ENCODE measurements at places on chromosomes 13 and 19.
A peak's percentile ranks its signal among the peaks of the same experiment; 100 is the strongest.

DNA sequence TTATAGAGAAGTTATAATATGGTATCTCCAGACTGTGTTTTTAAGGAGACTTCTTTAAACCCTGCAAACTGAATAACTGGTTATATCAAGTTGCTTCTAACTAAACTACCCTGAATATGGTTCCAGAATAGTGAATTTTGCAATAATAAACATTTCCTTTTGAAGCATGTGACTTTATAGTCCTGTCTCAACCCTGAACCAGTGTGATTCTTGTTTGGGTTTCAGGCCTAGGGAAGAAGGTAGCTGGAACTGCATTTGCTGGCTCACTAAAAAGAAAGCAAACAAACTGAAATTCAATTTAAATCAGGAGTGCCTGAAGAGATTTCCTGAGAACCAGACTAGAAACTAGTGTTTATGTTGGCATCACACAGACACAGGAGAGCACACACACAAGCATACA is 4.9 kb downstream of the ARHGEF7 start:
- no peak overlapping the region for H3K4me3 ChIP-seq
- peak overlapping the region; percentile 82 for H3K27ac ChIP-seq
- peaks cover 12% of the 10 kb centered on the region for H3K4me1 ChIP-seq
- H3K36me3 ChIP-seq = no peaks in the 10 kb centered on the region

DNA sequence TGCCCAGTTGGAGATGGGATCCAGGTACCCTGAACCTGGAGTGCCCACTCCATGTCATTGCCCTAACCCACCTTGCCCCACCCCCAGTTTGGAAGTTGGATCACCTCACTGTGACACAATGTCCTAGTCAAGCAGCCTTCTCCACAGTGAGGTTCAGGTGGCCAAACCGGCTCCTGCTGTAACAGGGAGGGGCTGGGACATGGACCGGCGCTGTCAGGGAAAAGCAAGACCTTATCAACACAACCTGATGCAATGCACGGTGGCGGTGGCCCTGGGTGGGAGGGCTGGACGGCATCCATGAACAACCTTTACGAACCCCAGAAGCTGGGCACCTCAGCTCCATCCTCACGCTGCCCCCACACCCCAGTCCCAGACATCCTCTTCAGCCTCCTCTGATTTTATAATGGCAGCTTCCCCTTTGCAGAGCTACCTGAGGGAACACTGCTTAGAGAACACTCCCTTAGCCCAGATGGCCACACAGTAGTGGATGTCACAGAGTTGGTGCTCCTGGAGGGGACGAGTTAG is 1.6 kb upstream of the KRTDAP start:
- H3K36me3 ChIP-seq = no peaks in the 10 kb centered on the region
- H3K4me1 ChIP-seq = no peaks in the 10 kb centered on the region
- H3K27ac ChIP-seq = no peak overlapping the region
- H3K4me3 ChIP-seq = no peak overlapping the region
- H3K27me3 ChIP-seq = peaks cover 5% of the 10 kb centered on the region

DNA sequence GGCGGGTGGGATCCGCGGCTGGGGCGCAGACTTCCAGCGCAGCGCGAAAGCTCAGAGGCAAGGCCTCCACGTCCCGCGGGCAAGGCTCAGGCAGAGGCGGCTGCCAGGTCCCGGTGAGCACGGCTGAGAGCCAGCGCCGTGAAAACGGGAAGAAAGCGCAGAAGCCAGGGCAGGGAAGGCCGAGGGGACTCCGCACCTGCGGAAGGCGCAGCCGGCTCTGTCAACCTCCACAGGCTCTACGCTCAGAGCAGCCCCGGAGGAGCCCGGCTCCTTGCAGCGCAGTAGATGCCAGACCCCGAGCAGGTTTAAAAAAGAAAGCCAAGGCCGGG is 131.0 kb downstream of the RNF17 start:
- H3K36me3 ChIP-seq = no peaks in the 10 kb centered on the region
- H3K27ac ChIP-seq = no peak overlapping the region
- DNase-seq = no peak
- no peak overlapping the region for H3K4me3 ChIP-seq
- H3K4me1 ChIP-seq = no peaks in the 10 kb centered on the region
- H3K27me3 ChIP-seq = no peaks in the 10 kb centered on the region

DNA sequence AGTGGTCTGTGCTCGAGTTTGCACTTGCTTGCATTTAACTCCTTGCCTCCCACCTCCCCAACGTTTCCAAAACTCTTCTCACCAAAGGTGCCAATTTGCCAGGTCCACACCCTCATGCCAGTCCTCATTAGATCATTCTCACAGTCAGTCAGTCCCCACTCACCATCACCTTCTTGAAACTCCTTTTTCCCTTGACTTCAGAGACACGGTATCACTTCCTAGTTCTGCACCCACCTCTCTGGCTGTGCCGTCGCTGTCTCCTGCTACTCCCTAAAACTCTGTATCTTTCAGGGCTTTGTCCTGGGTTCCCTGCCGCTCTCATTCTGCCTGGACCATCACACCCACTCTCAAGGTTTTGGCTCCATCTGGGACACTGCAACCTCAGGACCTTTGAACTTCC is 19.6 kb downstream of the OLFM2 start:
- peaks cover 4% of the 10 kb centered on the region for H3K4me1 ChIP-seq
- H3K36me3 ChIP-seq = no peaks in the 10 kb centered on the region
- DNase-seq = no peak
- no peak overlapping the region for H3K4me3 ChIP-seq

- no peaks in the 10 kb centered on the region for H3K27me3 ChIP-seq
- peaks cover 12% of the 10 kb centered on the region for H3K36me3 ChIP-seq
- H3K4me1 ChIP-seq = no peaks in the 10 kb centered on the region
- H3K27ac ChIP-seq = no peak overlapping the region
Measured at GRCh38 chr19:5016781-5017180, 47.9 kb downstream of the KDM4B start.

- no peaks in the 10 kb centered on the region for H3K27me3 ChIP-seq
- no peak overlapping the region for H3K4me3 ChIP-seq
- no peak for DNase-seq
- H3K4me1 ChIP-seq = no peaks in the 10 kb centered on the region
- H3K27ac ChIP-seq = no peak overlapping the region
Measured at GRCh38 chr13:41365631-41366030, 54.6 kb downstream of the NAA16 start.

DNA sequence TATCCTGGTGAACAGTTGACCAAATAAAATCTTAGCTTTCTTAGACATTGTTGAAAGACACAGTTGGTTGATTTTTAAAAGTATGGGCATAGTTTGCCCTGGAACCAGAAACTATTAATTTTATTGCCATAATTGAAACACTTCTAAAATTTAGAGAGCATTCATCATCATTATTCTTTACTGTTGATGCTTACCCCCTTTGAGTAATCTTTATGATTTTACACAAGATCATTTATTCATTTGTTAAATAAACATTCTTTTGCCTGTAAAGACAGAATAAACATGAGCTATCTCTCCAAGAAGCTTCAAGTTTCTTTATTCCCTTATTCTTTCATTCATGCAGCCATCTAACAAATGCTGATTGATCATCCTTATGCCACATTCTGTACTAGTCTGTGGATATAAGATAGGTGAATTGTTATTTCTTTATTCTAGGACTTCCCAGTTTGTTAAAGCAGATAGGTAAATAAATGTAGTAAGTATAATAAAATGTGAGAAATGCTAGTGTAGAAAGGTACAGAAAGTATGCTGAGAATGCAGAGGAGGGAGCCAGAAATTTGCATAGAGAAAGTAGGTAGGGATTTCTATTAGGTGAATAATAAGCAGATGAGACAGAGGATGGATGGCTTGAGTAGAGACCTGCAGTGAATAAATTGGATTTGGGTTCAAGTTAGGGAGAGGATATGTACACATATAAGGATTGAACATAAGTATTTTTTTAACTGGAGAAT is 8.2 kb downstream of the SERTM1 start:
- no peaks in the 10 kb centered on the region for H3K27me3 ChIP-seq
- H3K36me3 ChIP-seq = no peaks in the 10 kb centered on the region
- DNase-seq = no peak
- no peak overlapping the region for H3K4me3 ChIP-seq
- no peak overlapping the region for H3K27ac ChIP-seq

DNA sequence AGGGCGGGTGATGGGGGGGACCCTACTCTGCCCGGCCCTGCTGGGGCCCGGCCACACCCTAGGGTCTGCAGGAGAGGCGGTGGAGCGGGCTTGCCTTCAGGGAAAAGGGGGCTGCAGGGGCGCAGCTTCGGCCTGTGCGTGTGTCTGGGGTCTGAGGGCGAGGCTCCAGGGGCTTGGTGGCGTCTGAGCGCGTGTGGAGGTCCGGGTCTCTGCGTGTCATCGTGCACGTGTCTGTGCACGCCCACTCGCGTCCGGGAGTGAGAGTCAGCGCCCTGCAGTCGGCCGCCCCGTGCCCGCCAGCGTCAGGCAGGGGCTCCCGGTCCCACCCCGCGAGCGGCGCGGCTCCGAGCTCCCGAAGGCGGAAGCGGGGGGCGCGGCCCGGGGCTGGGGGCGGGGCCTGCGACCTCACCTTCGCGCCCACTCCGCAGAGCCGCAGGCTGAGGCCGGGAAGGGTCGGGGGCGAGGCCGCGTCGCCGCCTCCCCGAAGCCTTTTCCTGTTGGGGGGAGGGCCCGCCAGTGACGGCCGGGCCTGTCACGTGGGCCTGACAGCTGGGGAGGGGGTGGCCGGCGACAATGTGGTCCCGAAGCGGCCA is at the start of gene ARHGAP45:
ARHGAP45 (plus strand) TSS at position 420 of the 593 bp plus-strand sequence. CDS start 239 bp downstream, outside the sequence.
- no peak for DNase-seq
- no peaks in the 10 kb centered on the region for H3K36me3 ChIP-seq
- peaks cover 62% of the 10 kb centered on the region for H3K27me3 ChIP-seq
- no peak within 1 kb of the TSS for H3K4me3 ChIP-seq
- no peak within 1 kb of the TSS for H3K27ac ChIP-seq
- H3K4me1 ChIP-seq = peaks cover 4% of the 10 kb centered on the region
